ENCODE measurements at places on chromosomes 11 and 22.

DNA sequence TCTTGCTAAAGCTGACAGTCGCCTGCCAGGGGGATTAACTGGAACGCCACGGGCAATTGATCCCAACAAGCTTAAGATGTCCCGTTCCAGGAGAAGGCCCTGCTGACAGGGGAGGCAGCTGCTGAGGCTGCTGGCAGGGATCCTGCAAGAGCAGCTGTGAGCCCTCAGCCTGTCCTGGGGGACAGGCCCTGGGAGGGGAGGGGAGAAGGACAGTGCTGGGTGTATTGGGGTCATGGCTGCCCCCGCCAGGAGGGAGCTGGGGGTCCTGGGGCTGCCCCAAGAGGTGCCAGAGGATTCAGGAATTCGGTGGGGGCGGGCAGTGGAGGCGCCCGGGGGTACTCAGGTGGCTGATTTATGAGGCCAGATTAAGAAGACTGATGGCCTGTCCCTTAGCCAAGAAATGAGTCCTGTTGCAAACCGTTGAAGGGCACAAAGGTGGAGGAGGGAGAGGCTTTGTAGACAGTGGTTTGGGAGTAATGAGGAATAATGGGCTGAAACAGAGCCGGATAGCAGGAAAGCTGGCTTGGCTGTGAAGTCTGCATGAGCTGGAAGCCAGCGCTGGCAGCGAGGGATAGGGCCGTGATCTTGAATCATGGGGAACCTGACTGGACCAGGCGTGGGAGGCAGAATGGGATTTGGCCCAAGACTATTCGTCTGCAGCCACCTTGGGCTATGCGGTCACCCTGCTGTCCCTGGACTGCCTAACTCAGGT is 133.5 kb downstream of the CACNA1I start:
- DNase-seq = no peak

DNA sequence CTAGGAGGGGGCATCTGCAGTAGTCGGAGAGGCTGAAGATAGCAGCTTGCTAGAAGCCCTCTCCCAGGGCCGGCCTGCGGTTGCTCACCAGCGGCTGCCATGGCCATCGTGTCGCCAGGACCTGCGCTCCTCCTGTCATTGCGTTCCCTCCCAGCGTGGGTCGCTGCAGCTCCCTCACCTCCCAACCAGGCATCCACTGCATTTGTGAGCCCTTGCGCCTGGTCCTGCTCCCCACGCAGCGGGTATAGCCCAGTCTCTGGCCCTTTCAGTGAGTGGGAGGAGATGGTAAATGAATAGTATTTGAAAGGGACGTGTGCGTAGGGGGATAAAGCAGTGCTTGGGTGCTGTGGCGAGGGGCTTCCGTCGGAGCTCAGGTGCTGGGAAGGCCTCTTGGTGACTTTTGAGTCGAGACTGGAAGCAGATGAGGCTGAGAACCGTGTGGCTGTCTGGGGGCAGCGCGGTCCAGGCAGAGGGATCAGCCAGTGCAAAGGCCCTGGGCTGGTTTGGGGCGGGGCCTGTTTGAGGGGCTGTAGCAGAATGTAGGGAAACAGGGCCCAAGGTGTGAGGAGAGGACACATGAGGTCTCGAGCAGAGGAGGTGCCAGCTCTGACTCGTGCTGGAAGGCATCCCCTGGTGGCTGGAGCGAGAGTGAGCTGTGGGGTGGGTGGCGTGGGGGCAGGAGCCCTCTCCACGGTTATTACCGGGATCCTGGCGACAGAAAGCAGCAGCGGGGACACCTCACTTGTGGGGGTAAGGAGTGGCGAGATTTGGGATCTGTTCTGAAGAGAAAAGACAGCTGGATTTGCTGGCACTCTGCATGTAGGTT is 39.3 kb downstream of the LRP5 start:
- DNase-seq = no peak

DNA sequence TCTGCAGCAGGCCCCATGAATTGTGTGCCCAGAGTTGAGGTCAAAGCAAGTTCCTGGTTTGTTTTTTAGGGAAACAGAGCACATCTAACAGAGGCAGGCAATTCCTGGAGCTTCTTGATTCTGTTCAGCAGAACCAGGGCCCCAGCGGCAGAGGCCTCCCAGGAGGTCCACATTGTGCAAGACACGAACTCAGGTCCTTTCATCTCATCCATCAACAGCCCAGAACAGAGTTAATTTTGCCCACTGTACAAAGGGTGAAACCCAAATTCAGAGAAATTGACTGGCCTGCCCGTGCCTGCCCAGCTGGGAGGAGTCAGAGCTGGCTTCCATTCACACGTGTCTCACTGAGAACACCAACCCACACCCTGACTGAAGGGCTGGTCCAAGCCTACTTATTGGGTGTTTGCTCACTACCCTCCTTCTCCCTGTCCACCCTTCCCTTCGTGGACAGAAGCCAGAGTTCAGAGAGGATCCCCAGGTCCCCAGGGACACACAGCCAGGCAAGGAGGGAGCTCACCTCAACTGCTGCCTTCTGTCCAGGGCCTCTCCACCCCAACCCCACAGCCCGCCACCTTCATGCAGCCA is 607.1 kb downstream of the TBC1D22A start:
- no peak for DNase-seq

GRCh38 chr11:30113326-30113898 is 96.6 kb upstream of the KCNA4 start:
- no peak for DNase-seq

DNA sequence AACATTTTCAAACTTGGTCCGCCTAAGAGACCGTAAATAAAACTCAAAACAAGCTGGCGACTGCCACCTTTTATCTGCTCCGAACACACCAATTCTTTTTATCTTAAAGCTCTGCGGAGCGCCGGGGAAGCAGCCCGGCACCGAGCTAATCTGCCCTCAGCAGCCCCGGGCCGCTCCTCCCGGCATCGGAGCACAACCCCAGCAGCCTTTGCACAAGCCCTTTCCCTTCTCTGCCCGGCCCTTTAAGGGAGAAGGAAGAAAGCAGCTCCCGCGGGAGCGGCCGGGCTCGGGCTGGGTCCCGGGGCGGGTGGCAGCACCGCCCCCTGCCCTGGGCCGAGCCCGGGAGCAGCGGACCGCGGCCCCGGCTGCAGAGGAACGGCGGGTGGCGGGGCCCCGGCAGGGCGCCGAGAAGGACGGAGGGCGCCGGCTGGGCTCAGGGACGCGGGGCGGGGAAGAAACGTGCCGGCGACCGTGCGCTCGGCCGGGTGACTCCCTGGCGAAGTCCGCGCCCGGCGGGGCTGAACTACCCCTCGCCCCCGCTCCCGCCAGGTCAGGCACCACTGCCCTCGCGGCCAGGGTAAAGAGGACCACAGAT is 133.6 kb upstream of the C11orf58 start:
- DNase-seq = no peak

GRCh38 chr22:48957987-48958321 is 869.7 kb downstream of the BRD1 start:
- DNase-seq = no peak

GRCh38 chr22:38403812-38404211 is 51.2 kb downstream of the KCNJ4 start:
- DNase-seq = no peak

DNA sequence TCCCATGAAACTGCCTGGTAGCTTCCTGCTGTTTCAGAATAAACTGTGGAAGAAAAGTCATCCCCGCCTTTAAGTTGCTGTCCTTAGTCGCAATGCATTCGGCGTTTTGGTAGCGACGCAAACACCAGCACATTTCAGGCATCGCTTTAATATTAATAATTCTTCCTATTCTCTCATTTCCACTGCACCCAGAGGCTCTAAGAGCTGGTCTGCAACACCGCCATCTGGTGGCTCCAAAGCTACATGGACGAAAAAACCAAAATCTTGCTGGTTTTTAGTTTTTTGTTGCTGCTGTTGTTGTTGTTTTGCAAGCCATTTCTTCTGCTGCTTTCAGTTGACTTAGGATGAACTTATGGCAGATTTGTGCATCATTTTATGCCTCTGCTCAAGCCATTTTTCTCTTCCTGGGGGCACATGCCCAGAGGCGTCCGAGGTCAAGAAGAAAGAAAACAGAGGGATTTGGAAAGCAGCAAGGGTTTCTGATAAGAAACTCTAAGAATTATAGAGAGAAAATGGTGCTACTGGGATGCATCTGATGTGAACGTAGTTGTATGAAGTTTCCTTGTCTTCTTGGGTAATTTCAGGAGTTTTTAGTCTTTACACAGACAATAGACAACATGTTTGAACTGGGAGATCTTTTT is 345.4 kb upstream of the KIRREL3 start:
- peak; percentile 2 for DNase-seq

GRCh38 chr11:100756559-100756958 is 69.5 kb downstream of the ARHGAP42 start:
- DNase-seq = no peak

- DNase-seq = no peak
Observed at GRCh38 chr22:39301926-39302325, 17.5 kb downstream of the RPL3 start.

DNA sequence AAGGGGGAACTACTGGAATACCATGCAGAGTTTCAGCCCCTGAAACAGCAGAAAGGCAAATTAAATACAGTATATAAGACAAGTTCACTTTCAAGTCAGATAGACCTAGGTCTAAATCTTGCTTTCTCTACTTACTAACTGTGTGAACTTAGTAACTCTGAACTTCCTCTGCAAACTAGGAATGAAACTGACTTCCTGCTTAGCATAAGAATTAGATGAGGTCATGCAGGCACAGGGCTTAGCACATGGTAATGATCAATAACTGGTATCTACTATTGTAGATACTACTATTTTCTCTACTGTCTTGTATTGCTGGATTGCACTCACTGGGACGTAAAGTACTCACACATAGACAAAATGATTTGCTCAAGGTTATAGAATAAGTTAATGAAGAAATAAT is 51.5 kb upstream of the MTNR1B start:
- no peak for DNase-seq

- no peak for DNase-seq
Observed at GRCh38 chr22:30614879-30615278, 7.9 kb downstream of the TCN2 start.

GRCh38 chr11:34890089-34890488 is 26.1 kb downstream of the APIP start:
- DNase-seq = no peak

DNA sequence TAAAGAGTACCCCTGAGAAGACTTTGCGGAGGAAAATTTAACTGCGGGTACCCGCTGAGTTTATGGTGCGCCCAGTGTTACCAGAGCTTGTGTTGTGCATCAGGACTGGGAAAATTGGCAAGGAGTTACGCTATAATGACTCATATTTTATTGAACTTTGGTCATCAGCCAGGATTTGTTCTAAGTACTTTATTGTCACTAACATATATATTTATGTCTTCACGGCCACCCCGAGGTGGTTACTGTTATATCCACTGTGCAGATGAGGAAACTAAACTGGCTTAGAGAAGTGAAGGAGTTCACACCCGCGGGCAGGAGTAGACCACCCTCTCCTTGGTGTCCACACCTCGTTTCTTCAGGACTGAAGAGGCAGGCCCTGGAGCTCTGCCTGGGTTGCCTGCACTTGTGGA is 667 bp downstream of the ACCS start:
- DNase-seq = no peak

DNA sequence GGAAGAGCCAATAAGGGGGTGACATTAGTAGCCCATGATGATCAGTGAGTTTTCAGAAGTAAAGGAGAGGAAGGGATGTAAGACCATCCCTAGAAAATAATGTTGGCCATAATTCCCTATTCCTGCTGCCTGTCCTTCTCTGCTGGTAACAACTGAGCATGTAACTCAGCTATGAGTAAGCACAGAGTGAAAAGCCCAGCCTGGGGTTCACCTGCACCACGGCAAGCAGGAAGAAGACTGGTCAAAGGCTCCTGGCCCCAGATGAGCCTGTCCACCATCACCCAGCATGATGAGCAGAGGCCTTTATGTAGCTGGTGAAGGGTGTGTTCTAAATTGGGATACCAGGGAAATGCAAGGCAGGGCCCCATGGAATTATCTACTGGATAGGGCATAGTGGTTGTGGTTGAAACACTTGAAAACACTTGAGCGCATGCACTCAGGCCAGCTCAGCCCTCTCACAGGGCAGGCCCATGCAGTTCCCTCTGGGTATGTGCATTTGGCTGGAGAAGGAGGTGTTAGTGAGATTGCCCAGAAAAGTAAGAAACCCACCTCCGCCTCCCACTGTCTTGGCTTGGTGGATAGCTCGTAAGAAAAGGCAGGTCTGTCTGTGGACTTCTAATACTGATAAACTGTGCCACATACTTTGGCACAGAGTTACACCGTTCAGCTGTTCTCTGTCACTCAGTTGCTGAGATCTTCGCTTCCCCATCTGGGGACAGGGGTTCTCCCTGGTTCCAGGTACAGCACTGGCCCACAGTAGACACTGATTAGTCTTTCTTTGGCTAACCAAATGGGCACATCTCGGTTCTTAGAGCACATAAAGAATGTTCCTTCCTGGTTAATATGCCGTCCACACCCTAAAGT is 86.8 kb downstream of the AMOTL1 start:
- no peak for DNase-seq
